ENCODE measurements at places on chromosomes 3 and 15. TPM values are rescaled to one million over a fixed set of nuclear protein-coding genes. Genes with fewer than 3 reads are reported as not detected.

Gene SPINT1
- total RNA-seq = 4.9 TPM

Gene SQOR
- 139 TPM for total RNA-seq

Gene SCAANT1
- total RNA-seq = not detected

DNA sequence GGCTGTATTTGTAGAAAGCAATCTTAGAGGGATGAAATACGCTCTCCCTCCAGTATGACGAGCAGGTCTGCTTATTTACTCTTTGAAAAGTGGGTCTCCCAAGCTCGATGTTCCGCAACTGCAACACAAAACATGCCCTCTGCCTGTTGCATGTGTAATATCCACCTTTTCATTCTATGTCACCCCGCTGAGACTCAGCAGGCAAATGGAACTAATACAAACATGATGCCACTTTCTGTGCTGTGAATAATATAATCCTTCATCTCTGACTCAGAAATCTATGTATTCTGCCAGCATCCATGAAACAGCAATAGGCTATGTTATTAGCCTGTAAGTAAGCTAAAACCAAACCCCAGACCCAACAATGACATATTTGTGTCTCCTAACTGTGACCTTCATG lies 200.8 kb upstream of the TMCO5A start:
- no peak overlapping the region for H3K4me3 ChIP-seq
- no peak for DNase-seq
- H3K27ac ChIP-seq = no peak overlapping the region
- H3K36me3 ChIP-seq = no peaks in the 10 kb centered on the region

DNA sequence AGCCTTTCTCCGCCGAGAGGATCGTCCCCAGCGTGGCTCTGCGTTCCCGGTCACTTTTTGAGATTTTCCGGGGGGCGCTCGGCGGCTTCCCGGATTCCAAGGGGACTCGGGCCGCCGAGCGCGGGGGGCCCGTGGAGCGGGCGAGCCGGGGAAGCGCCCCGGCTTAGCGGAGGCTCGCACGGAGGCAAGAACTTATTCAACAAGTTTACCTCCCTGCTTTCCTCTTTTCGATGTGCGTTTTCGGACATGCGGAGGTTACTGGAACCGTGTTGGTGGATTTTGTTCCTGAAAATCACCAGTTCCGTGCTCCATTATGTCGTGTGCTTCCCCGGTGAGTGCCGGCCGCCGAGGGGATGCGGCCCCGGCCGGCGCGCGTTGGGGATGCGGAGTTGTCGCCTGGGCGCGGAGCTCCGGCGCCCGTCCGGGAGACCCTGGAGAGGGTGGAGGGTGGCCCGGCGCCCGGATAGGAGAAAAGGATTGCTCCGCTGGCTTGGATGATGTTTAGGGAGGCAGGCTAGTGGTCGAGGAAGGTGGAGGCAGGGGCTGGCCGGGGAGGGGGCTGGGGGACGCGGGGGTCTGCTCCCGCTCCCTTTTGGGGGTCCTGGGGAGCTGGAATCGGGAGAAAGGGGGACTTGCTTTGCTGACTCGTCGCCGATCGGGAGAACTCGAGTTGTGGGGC lies 810 bp downstream of the PTPRG start:
- H3K27ac ChIP-seq = no peak overlapping the region
- H3K36me3 ChIP-seq = peaks cover 3% of the 10 kb centered on the region
- H3K4me3 ChIP-seq = no peak overlapping the region
- H3K27me3 ChIP-seq = peaks cover 52% of the 10 kb centered on the region

GRCh38 chr15:34818526-34818925 lies 23.2 kb upstream of the ACTC1 start:
- peaks cover 25% of the 10 kb centered on the region for H3K27me3 ChIP-seq
- no peaks in the 10 kb centered on the region for H3K4me1 ChIP-seq
- H3K27ac ChIP-seq = no peak overlapping the region
- DNase-seq = no peak
- no peaks in the 10 kb centered on the region for H3K36me3 ChIP-seq

GRCh38 chr15:90478846-90479481 lies 50.8 kb upstream of the CRTC3 start:
- DNase-seq = peak; percentile 22
- no peaks in the 10 kb centered on the region for H3K27me3 ChIP-seq
- H3K4me3 ChIP-seq = no peak overlapping the region
- H3K27ac ChIP-seq = peak overlapping the region; percentile 48

- H3K27ac ChIP-seq = no peak overlapping the region
- H3K4me3 ChIP-seq = no peak overlapping the region
- H3K36me3 ChIP-seq = no peaks in the 10 kb centered on the region
- H3K27me3 ChIP-seq = peaks cover 17% of the 10 kb centered on the region
- H3K4me1 ChIP-seq = no peaks in the 10 kb centered on the region
Measured at GRCh38 chr15:63082366-63082765, 39.3 kb upstream of the LACTB start.

DNA sequence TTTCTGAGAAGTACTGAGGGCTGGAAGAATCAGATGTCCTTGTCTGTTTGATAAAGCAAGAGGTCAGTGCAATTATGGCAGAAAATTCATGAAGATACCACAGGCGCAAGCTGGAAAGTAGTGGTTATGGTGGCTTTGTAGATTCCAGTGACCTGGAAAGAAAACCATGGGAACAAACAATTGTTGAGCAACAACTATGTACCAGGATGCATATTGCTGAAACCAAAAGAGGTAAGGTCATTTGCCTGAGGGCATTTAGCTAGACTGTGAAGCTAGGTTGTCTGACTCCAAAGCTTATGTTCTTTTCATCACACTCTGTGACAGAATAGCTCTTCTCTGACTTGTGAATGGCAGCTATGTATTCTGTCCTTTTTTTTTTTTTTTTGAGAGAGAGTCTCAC lies 74.0 kb downstream of the B3GALNT1 start:
- H3K27me3 ChIP-seq = no peaks in the 10 kb centered on the region
- H3K4me1 ChIP-seq = peaks cover 22% of the 10 kb centered on the region
- DNase-seq = no peak
- peaks cover 3% of the 10 kb centered on the region for H3K36me3 ChIP-seq
- no peak overlapping the region for H3K4me3 ChIP-seq
- no peak overlapping the region for H3K27ac ChIP-seq

DNA sequence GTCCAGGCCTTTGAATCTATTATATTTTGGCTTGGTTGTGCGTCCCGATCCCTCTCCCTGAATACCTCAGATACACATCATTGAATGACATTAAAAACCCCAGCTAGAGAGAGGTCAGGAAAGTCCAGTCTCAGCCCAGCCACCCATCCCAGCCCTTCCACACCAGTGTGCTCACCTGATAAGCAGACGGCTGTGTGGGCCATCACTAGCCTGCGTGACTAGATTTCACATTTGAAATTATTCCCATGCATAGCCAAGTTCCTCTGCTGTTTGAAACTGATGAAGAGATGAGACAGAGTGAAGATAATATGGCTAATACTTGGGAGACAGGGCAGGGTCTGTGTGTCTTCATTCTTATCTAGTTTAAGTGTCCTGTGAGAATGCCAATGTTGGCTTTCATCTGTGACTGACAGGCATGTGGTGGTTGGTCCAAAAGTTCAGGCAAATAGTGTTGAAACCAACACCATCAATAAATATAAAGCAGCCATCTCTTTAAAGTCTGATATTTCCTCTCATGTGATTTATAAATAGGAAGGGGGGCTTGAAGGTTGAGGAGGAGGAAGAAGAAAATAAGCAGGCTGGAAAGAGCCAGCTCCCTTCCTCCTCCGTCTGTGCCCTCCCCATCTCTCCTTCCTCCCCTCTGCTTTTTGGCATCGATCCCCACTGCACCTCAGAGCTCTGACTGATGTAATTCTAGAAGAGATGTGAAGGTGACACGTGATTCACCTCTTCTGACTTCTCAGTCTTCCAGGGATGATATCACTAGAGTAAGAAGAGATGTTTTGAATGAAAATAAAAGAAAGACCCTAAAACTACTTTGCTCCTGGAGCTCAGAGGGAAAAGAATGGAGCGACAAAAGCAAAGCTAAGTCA lies 5.1 kb downstream of the FAM43A start:
- no peak overlapping the region for H3K4me3 ChIP-seq
- no peak for DNase-seq
- H3K27me3 ChIP-seq = peaks cover 31% of the 10 kb centered on the region
- H3K4me1 ChIP-seq = peaks cover 26% of the 10 kb centered on the region
- H3K36me3 ChIP-seq = peaks cover 2% of the 10 kb centered on the region

DNA sequence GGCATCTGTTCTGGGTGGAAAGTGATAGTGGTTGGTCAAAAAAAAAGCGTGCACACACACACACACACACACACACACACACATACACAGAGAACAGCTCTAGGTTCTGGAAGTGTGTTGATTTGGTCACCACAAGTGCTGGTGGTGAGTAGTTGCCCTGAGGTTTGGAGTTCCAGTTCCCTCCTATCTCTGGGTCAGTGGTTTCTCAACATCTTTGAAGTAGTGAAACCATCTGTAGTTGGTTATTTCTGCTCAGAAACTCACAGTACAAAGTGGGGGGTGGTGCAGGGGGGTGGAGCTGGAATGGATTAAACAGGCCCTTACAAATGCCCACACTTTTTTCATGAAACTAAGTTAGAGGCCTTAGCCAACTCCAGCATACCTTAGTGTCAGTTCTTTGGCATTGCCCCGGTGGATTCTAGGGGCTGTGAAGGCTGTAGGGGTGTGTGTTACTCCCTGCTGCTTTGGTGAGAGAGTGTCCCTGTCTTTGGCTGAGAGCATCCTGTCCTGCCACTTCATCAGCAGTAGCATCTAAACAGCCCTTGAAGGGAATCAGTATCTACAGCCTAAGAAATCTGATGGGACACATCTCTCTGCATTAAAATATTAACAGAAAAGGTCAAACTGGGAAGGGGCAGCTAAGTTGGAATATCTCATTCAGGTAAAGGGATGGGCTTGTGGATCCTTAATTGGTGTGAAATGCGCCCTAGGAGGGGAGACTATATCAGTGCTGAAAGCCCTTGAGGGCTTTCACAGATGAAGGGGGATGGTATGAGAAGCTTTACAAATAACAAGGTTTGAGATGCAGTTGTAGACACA lies 20.6 kb downstream of the SMAD3 start:
- peak overlapping the region; percentile 37 for H3K4me3 ChIP-seq
- H3K27me3 ChIP-seq = no peaks in the 10 kb centered on the region
- peak overlapping the region; percentile 95 for H3K27ac ChIP-seq
- peaks cover 99% of the 10 kb centered on the region for H3K4me1 ChIP-seq

DNA sequence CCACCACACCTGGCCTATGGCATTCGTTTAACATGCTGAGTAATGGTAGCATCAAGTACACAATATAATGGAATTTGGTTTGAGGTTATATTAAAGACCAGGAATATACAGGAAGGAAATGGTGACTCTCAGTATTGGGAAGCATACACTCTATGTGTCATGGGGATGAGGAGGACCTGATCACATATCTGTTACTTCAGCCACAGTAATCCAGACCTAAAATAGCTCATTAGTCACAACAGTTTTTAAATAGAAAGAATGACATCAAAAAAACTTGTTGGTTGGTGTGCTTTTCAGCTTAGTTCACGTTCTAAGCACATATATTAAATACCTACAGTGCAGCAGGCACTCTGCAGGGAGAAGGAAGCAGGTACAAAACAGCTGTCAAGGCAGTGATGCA lies 52.5 kb upstream of the ATP2C1 start:
- no peaks in the 10 kb centered on the region for H3K36me3 ChIP-seq
- no peak overlapping the region for H3K27ac ChIP-seq
- DNase-seq = no peak
- peaks cover 1% of the 10 kb centered on the region for H3K27me3 ChIP-seq

GRCh38 chr3:141796889-141797781 lies 33.9 kb downstream of the GRK7 start:
- peaks cover 3% of the 10 kb centered on the region for H3K27me3 ChIP-seq
- no peaks in the 10 kb centered on the region for H3K36me3 ChIP-seq
- peak overlapping the region; percentile 97 for H3K27ac ChIP-seq

DNA sequence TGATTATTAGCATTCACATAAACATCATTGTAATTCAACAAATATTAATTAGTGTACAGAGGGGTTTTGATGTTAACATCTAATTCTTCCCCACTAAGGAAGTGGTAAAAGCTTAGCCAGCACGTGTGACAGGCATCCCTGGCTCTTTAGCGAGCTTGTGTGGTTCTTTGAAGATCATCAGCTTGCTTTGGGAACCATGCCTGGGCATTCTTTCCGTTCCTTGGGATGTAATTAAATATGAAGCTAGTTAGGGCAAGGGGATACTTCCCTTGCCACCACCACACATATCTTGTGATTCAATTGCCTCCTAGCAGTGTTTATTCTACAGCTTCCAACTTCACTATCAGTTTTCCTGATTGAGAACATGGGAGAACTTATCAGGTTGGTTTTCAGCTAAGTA lies 246.5 kb downstream of the MYRIP start:
- no peak overlapping the region for H3K27ac ChIP-seq
- no peak for DNase-seq
- H3K36me3 ChIP-seq = no peaks in the 10 kb centered on the region
- no peaks in the 10 kb centered on the region for H3K27me3 ChIP-seq
- no peak overlapping the region for H3K4me3 ChIP-seq

GRCh38 chr3:64056606-64057180 lies 33.4 kb upstream of the PSMD6 start:
- H3K4me1 ChIP-seq = no peaks in the 10 kb centered on the region
- H3K36me3 ChIP-seq = no peaks in the 10 kb centered on the region
- DNase-seq = no peak
- H3K27me3 ChIP-seq = peaks cover 12% of the 10 kb centered on the region

- H3K27ac ChIP-seq = no peak overlapping the region
- no peak overlapping the region for H3K4me3 ChIP-seq
Measured at GRCh38 chr3:151787626-151788025, 26.3 kb upstream of the AADAC start.

DNA sequence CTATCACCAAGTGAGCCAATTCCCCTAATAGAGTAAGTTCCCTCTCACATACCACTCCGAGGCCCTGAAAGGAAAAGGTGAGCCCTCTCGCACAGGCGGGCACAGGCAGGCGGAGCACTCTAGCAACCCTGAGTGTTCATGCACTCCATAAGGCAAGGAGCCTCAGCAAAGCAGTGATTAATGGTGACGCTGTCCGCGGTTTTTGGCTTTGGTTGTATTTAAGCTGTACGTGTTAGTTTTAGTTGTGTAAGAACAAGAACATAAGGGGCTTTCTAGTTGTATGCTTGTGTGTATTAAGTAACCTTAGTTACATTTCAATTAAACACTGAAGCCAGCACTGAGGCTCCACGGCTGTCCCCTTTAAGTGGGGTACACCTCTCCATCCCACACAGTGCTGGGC lies 33.1 kb downstream of the KLHL25 start:
- H3K36me3 ChIP-seq = no peaks in the 10 kb centered on the region
- no peak for DNase-seq
- H3K4me3 ChIP-seq = no peak overlapping the region
- no peaks in the 10 kb centered on the region for H3K4me1 ChIP-seq
- no peak overlapping the region for H3K27ac ChIP-seq
